ENCODE measurements at places on chromosomes 11 and 22.

GRCh38 chr11:32162351-32162750, 71.5 kb downstream of the RCN1 start:
- H3K27me3 ChIP-seq, result no peaks in the 10 kb centered on the region
- no peaks in the 10 kb centered on the region for H3K4me1 ChIP-seq
- no peak overlapping the region for H3K27ac ChIP-seq
- H3K4me3 ChIP-seq, result no peak overlapping the region
- no peak for DNase-seq

- no peak overlapping the region for H3K27ac ChIP-seq
- no peaks in the 10 kb centered on the region for H3K27me3 ChIP-seq
- H3K4me1 ChIP-seq, result no peaks in the 10 kb centered on the region
- no peak for DNase-seq
Observed at GRCh38 chr11:12602421-12602820, 71.8 kb upstream of the TEAD1 start.

- DNase-seq, result no peak
- H3K36me3 ChIP-seq, result no peaks in the 10 kb centered on the region
- no peaks in the 10 kb centered on the region for H3K27me3 ChIP-seq
- peak overlapping the region; percentile 10 for H3K27ac ChIP-seq
Observed at GRCh38 chr11:19770277-19770676, 57.6 kb downstream of the NAV2 start.

- no peaks in the 10 kb centered on the region for H3K27me3 ChIP-seq
- H3K4me3 ChIP-seq, result no peak overlapping the region
Observed at GRCh38 chr11:26348776-26349175, 16.8 kb downstream of the ANO3 start.

DNA sequence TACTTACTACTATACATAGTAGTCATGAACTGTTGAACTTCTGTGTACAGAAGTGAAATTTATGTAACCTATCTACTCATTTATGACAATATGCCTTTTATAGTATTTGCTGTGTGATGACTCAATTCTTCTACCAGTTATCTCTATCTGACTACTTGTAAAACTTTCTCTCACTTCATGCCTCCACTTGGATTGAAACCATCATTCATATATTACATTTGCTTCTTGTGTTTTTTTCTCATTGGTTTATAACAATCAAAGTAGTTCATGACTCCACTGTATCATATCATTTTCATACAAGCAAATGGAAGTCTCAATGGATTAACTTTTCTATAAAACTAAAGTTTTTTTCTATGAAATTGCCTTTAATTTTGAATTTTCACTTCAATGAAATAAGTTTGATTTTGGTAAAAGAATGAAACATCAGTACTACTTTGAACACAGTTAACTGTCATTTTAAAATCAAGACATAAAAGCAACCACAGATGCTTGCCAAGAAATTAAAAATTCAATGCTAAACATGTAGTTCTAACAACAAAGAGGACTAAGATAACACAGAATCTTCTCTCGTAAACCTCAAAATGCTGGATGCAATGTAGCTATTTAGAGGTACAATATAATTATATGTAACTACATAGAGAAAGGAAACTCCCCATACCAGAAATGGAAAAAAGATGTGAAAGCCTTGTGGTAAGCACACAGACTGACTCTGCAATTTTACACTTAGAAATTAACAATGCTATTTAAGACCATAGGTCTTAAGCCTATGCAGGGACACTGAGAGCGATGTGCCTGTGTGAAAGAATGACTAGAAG, 27.6 kb upstream of the EXPH5 start:
- no peak for DNase-seq
- no peaks in the 10 kb centered on the region for H3K36me3 ChIP-seq
- peaks cover 46% of the 10 kb centered on the region for H3K4me1 ChIP-seq
- no peak overlapping the region for H3K4me3 ChIP-seq
- peak overlapping the region; percentile 28 for H3K27ac ChIP-seq
- no peaks in the 10 kb centered on the region for H3K27me3 ChIP-seq

DNA sequence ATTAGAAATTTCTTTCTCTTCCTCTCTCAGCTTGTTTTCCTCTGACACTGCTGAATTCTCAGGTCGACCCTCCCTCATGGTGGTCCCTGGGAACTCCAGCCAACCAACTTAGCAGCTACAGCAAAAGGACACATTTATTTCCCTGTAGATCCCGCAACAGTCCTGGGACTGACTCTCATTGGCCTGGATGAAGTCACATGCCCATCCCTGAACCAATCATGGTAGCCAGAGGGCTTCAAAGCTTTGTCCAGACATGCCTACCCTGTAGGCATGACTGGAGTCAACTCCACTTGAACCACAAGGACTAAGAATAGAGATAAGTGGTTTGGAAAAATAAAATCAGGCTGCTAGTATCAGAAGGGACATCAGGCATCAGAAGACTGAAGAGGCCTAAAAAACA, 84.6 kb upstream of the LRRC55 start:
- H3K4me1 ChIP-seq, result no peaks in the 10 kb centered on the region
- H3K27me3 ChIP-seq, result no peaks in the 10 kb centered on the region
- no peak for DNase-seq
- no peaks in the 10 kb centered on the region for H3K36me3 ChIP-seq
- no peak overlapping the region for H3K4me3 ChIP-seq

- no peak overlapping the region for H3K4me3 ChIP-seq
- H3K4me1 ChIP-seq, result no peaks in the 10 kb centered on the region
- H3K27me3 ChIP-seq, result no peaks in the 10 kb centered on the region
- DNase-seq, result no peak
Observed at GRCh38 chr11:11968511-11969280, 39.7 kb downstream of the DKK3 start.

Data from PC-9 (cell line).